Posterior vena cava (tissue), 2 donors: ENCODE measurements at places on chromosomes 12 and 14. TPM values are rescaled to one million over a fixed set of nuclear protein-coding genes. Genes with fewer than 3 reads are reported as not detected.

- DNase-seq, result no peak
Measured at GRCh38 chr12:46219877-46220655, 48.8 kb downstream of the SLC38A1 start.

DNA sequence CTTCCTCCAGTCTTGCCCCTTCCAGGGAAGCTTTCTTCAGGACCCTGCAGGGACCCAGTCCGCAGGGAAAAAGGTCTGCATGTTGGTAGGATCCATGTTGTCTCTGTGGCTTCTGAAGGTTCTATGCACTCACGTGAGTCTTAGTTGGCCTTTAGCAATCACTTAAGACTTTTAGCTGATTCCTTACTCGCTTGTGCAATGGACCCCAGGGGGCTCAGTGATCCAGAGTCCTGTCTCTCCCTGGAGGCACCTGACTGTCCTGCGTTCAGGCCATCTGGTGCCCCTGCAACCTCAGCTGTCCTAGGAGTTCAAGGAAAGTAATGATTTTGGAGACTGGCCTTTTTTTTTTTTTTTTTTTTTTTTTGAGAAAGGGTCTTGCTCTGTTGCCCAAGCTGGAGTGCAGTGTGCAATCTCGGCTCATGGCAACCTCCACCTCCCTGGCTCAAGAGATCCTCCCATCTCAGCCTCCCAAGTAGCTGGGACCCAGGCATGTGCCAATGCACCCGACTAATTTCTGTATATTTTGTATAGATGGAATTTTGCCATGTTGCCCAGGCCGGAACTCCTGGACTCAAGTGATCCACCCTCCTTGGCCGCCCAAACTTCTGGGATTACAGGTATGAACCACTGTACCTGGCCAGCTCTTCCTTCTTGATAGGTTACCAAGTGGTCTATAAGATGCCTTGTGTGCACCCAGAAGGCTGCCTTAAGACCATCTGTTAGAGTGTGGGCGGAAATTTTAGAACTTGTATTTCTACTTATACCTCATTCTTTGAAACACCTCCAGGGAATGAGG lies 4.6 kb downstream of the IFI27L2 start:
- DNase-seq, result peak; percentile 28

- DNase-seq, result no peak
Measured at GRCh38 chr14:80549141-80549540, 337.8 kb upstream of the DIO2 start.

Gene CMA1
- total RNA-seq, result 0.71 TPM
